ENCODE measurements at places on chromosomes 2 and 18. TPM values are rescaled to one million over a fixed set of nuclear protein-coding genes. Genes with fewer than 3 reads are reported as not detected.

DNA sequence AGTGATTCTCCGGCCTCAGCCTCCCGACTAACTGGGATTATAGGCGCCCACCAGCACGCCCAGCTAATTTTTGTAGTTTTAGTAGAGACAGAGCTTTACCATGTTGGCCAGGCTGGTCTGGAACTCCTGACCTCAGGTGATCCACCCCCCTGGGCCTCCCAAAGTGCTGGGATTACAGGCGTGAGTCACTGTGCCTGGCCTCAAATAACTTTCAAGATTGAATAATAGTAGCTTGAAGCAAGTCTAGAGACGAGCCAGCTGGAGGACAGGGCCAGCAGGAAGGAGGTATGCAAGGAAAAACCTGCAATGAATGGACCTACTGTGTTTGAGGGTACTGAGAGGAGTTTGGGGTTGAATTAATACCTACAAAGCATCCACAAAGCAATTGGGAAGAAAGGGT, 87.5 kb downstream of the MSH2 start:
- DNase-seq, result no peak

GRCh38 chr2:96878796-96879544, 9.1 kb upstream of the SEMA4C start:
- DNase-seq, result no peak

DNA sequence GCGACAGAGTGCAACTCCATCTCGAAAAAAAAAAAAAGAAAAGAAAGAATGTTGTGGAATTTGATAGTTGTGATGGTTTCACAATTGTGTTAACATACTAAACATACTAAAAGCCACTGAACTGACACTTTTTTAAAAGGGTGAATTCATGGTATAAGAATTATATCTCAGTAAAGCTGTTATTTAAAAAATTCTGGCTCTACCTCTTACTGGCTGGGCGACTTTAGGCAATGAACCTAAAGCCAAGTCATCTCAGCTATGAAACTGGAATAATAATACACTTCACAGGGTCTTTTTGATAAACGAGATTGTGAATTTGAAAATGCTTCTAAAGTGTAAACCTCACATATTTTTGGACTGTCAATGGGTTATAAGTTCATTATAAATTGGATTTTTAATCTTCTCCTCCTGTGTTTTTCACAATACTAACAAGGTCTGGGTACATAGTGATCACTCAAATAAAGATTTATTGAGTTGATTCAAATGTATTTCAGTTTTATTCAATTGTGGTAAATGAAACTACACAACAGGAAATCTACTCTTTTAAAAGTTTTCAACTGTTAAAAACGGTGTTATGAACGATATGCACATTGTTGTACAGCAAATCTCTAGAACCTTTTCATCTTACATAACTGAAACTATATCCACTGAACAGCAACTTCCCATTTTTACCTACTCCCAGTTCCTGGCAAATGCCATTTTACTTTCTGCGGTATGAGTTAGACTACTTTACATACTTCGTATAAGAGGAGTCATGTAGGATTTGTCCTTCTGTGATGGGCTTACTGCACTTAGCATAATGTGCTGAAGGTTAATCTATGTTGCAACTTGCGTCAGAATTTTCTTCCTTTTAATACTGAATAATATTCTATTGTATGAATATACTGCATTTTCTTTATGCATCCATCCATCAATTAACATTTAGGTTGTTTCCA, 43.0 kb upstream of the GTF2A1L start:
- DNase-seq, result no peak

Gene MREG
- total RNA-seq, result 16.7 TPM

- no peak for DNase-seq
Measured at GRCh38 chr2:119352357-119352756, 14.3 kb downstream of the C2orf76 start.

- peak; percentile 50 for DNase-seq
Measured at GRCh38 chr2:180411661-180412060, 404.6 kb upstream of the CWC22 start.

DNA sequence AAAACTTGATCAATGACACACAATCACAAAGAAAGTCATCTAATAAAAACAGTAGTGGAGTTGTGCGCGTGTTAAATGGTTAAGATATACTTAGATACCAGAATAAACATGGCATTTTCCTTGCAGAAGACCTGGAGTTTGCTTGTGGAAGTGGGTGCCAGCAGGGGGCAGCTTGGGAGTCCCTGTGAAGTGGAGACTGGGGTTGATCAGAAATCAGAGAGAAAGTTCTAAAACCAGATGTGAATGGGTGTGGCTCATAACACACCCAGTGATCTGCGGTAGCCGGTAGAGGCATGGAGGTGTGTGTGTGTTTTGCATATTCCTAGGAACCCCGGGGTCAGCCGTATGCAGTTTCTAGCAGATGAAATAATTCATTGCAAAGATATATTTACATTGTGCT, 300.1 kb upstream of the TRIB2 start:
- DNase-seq, result no peak
